ENCODE measurements at places on chromosomes 4 and X. TPM values are rescaled to one million over a fixed set of nuclear protein-coding genes. Genes with fewer than 3 reads are reported as not detected.

DNA sequence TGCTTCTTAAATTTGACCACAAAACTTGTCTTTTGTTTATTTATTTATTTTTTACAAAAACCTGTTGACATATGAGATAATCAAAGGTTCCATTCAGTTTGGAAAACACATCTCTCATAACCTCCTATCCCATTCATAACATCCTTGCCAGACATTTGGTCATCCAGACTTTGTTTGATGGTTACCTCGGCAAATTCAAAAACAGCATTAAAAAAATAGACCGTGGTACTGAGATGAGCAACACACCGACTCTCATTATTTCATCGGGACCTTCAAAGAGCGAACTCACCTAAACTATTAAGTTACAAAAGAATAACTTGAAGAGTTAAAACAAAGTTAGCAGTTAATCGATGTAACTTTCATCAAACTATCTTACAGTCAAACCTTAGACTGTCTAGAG lies 85.8 kb upstream of the RPS6KA3 start:
- DNase-seq, result no peak
- no peaks in the 10 kb centered on the region for H3K27me3 ChIP-seq
- no peaks in the 10 kb centered on the region for H3K4me1 ChIP-seq
- no peak overlapping the region for H3K4me3 ChIP-seq

DNA sequence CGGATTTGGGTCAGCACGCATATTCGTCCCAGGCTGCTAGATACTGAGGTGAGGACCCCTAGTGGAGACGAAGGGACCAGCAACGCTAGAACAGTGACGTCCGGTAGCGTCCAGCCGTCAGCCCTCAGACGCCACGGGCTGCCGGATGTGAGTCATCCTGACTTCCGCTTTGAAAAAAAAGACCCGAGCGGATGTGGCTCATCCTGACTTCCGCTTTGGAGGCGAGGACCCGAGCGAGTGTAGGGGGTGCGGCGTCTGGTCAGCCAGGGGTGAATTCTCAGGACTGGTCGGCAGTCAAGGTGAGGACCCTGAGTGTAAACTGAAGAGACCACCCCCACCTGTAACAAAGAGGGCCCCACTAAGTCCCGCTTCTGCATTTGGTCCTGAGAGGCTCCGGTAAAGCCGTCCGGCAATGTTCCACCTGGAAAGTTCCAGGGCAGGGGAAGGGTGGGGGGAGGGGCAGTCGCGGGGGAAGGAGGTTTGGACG lies at the start of gene MAGEB2:
TSS of gene MAGEB2 (plus strand) at position 207 of the 487 bp plus-strand sequence. CDS start 3,018 bp downstream, outside the sequence.
- DNase-seq, result no peak
- H3K4me1 ChIP-seq, result no peaks in the 10 kb centered on the region
- no peaks in the 10 kb centered on the region for H3K27me3 ChIP-seq
- H3K4me3 ChIP-seq, result no peak within 1 kb of the TSS
- no peaks in the 10 kb centered on the region for H3K36me3 ChIP-seq

- DNase-seq, result no peak
- no peak overlapping the region for H3K27ac ChIP-seq
- no peak overlapping the region for H3K4me3 ChIP-seq
- no peaks in the 10 kb centered on the region for H3K27me3 ChIP-seq
- H3K36me3 ChIP-seq, result no peaks in the 10 kb centered on the region
These were observed 2.0 kb upstream of the FATE1 start for GRCh38 chrX:151713849-151714248.

DNA sequence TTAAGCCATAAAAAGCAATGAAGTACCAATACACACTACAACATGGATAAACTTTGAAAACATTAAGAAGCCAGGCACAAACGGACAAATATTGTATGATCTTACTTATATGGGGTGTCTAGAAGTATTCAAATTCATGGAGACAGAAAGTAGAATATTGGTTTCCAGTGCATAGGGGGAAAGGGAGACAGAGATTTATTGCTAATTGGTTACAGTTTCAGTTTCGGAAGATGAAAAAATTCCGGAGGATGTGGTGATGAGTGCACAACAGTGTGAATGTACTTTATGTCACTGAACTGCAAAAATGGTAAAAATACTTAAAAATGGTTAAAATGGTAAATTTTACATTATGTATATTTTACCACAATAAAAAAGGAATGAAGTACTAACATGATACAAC lies 5.1 kb upstream of the PRDX4 start:
- H3K4me3 ChIP-seq, result no peak overlapping the region
- peaks cover 4% of the 10 kb centered on the region for H3K4me1 ChIP-seq
- DNase-seq, result no peak

Gene TRMT44
- total RNA-seq, result 28.7 TPM

Gene GAB3
- 0.95 TPM for total RNA-seq

Gene AFM
- total RNA-seq, result not detected

Gene GPR143
- not detected for total RNA-seq

Gene CCDC160
- total RNA-seq, result not detected

Data from SJSA1 (cell line).